ENCODE measurements at places on chromosomes 4 and X.

DNA sequence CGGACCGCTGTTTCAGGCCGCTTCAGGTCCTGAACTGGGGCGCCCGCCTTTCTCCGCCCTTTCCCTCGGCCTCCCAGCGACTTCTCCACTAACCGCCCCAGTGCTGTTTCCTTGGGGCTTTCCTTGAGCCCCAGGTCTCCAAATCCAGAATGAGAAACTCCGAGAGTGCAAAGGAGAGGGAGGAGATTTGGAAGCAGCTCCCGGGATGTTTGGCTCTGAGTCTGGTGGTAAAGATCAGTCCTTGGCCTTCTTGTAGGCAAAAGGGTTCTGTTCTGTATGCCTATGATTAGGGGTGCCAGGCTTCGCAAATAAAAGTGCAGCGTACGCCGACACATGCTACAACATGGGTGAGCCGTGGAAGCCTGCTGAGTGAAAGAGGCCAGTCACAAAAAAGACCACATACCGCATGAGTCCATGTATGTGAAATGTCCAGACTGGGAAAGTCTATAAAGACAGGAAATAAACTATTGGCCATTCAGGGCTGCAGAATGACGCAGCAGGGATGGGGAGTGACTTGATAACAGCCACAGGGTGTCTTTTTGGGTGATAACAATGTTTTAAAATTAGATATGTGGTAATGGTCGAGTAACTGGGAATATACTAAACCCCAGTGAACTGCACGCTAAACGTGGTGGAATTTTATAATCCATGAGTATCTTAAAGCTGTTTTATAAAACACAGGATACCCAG lies 99.8 kb downstream of the TRAPPC11 start:
- no peak for DNase-seq

GRCh38 chr4:82756061-82756460 lies 42.5 kb downstream of the SCD5 start:
- DNase-seq, result no peak

GRCh38 chrX:14309431-14309830 lies 219.9 kb upstream of the GLRA2 start:
- no peak for DNase-seq

DNA sequence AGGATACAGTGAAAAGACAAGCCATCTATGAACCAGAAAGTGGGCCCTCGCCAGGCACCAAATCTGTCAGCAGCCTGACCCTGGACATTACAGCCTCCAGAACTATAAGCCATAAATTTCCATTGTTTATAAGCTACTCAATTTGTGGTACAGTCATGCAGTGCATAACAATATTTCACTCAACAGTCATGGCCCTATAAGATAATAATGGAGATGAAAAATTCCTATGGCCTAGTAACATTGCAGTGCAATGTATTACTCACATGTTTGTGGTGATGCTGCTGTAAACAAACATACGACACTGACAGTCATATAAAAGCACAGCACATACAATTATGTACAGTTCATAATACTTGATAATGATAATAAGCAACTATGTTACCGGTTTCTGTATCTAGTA lies 17.1 kb upstream of the TLR1 start:
- DNase-seq, result no peak

DNA sequence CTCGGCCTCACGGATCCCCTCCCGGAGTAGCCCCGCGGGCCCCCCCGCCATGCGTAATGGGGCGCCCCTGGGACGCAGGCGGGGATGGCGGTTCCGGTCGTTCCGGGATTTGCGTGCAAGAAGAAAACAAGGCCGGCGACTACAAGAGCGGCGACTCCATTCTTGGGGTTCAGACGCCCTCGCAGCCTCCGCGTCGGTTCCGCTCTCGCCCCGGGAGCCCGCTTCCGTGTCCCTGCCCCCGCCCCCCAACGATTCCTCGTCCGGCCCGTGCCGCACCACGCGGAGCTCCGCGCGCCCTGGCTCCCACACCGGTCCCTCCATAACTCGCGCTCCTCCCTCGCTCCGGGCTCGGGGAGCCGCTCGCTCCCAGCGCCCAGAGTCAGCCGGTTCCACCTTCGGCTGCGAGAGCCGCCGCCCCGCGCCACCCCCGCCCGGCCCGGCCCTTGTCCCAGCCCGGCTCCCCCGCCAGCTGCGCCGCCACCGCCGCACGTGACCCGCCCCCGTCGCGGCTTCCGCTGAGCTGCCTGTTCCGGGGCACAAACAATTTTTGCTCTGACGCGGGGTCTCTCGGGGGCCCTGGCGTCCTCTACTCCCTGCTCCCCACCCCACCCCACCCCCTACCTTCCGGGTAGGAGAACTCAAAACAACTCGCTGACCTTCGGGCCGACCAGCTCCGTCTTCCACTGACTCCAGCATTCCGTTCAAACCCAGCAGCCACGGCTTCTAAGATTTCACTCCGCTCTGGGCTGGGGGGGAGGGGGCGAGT lies 78.8 kb upstream of the BCOR start:
- DNase-seq, result no peak
